ENCODE measurements at places on chromosomes 6 and 20.

DNA sequence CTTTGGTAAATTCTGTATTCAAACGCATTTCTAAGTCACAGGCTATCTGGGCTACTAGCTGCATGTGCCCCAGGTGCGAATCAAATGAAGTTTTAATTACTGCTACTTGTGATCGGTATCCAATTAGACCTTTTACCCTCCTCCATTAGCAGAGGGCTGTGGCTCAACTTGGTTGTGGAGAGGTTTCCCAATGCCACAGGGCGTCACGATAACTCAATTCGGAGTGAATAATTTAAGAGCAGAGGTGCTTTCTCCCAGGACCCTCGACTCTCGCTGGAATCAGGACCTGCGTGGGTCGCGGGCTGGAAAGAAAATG is 640 bp downstream of the SAYSD1 start:
- no peak for DNase-seq

DNA sequence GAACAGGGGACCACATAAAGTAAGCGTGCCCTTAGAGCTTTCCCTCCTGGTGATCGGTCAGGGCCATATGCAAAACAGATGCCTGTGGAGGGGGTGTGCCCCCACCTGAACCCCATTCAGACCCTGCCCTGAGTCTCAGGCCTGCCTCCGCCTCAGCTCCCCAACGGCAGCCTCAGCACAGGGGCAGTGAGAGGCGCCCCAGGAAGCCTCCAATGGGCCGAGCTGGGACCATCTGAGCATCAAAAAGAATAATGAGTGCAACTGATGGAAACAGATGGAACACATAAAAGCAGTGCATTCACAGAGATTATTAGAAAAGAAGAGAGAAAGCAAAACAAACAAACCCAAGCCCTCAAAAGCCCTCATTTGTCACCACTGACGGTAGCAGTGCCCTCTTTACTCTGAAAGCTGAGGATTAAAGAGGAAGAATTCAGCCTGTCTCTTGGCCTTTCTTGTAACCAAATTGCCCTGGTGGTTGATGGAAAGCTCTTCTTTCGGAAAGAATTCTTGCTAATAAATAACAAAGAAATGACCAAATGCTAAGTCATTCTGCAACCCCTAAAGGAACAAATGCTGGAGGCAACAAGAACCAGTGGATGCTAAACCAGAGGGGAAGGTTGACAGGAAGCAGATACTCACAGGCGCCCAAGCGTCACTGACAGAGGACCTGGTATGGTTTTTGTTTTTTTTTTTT is 6.8 kb downstream of the ADISSP start:
- no peak for DNase-seq

GRCh38 chr6:6851059-6851948 is 256.5 kb upstream of the RREB1 start:
- DNase-seq = no peak

- DNase-seq = no peak
These were observed 5.9 kb downstream of the NDUFAF5 start for GRCh38 chr20:13790708-13791107.

DNA sequence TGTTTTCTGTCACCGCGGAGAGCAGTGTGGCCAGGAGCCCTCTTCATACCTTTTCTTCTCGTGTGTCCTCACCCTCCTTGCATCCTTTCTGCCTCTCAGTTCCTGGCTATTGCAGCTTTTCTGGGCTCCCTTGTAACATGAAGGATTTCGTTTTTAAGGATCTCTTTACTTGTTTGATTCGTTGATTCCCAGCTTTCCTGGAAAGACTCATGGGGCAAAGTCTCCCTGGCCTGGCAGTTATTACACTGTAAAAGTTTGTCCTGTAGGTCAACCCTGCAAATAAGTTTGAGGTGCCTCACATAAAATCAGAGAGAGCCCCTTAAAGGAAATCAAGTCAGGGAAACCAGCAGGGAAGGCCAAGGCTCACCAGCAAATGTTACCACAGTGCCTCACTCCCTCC is 70.1 kb downstream of the ISM1 start:
- DNase-seq = no peak

GRCh38 chr6:93235775-93236174 is 183.6 kb downstream of the EPHA7 start:
- no peak for DNase-seq

DNA sequence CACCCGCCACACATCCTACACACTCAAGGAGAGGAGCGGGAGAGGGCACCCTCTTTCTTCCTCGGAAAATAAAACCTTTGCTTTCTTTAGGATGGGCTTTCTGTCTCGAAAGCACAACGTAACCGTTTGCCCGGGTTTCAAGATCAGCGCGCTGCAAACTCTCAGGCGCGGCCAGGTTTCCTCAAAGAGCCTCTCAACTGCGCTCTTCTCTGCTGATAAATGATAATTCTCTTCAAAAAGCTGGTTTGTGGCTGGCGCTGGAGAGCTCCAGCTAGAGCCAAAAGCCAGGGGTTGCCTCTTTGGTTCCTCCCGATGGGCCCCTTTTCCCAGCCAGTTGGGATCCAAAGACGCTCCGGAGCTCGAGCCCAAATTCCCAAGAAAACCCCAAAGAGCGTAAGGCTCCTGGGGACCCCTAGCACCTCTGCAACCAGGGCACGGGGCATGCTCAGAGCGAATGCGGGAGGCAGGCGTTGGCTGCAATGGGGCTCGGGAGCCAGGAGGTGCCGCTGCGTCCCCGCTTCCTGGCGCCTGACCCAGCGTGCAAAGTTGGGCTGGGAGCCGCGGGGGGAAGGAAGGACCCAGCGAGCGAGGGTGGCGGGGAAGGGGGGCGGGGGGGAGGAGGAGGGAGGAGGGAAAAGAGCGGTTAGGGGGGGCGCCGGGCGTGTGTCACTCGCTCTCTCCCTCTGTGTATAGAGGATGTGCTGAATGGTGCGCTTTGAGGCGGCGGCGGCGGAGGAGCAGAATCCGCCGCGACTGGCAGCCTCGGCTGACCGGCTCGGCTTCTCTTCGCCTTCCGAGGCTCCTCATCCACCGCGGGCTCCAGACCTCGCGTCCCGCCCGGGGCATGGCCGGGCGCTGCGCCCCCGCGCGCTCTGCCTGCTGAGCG is at the start of gene PLCB1:
Gene PLCB1, plus strand, starts transcription at position 669 of the 886 bp plus-strand sequence. CDS start 386 bp downstream, outside the sequence.
- DNase-seq = peak; percentile 60

GRCh38 chr6:141451511-141452353 is 681.0 kb upstream of the GJE1 start:
- no peak for DNase-seq

DNA sequence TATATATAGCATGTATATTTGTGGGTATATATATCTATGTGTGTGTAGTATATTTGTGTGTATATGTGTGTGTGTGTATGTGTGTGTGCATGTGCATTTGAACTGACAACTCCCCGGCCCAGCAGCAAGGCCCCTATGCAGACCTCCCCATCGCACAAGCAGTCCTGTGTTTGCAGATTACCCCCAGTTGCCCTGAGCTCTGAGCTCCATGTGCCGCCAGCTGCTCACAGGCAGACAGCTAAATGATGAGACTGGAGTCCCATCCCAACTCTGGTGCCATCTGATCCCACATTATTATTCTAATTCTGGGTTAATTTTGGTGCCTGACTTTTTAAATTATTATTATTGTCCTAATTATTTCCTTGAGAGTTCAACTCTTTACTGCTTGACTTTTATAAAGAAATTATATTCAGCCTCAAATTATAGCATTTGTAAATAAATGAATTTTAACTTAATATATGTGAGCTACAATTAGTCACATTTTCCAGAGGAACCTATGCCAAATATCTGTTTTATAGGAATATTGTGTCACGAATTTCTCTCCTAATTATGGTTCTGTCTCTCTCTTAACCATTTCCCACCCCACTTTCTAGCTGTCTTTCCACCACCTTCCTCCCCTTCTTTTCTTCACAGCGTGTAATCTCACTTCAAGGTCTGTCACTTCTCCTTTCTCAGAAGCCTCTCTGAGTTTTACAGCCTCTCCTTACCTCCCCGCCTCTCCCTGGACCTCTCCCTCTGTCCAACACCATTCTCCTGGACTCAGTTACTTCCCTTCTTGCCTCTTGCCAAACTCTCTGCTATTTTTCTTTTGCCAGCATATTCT is 90.6 kb upstream of the SYNDIG1 start:
- no peak for DNase-seq

DNA sequence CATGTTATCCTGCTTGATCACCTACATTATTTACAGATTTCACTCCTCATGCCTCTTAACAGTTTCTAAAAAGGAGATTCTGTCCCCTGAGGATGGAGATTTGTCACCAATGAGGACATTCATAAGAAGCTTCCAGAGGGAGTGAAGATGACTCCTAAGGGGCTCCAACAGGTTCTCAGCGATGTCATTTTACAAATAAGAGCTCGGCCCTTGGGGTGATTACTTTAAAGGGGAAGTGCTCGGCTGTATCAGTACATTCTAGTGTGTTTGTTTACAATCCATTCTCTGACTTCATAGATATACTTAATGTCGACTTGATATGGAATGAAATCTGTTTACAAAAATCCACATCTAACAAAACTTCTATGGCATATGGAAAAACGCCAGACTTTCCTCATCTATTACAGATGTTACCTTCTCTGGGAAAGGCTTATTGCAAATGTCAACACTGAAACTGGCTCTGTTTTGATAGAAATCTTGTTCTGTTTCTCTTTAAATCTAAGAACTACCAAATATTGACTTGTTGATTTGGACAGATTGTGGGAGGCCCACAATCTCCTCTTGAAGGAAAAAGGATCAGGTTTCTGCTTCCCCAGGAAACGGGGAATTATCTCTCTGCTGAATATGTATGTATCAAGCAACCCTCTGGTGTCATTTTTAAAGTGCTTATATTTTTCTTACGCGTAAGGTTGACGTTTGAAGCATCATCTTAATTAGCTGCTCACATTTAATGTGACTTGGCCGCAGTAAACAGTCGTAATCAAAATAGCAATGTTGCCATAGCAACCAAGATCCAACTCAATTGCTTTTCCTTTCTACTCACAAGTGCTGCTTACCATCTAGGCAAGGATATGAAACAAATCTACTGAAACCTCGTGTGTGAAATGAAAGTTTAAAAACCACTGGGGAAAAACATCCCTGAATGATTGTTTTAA is 95.7 kb downstream of the SHLD1 start:
- no peak for DNase-seq

- DNase-seq = no peak
These were observed 27.6 kb downstream of the PRND start for GRCh38 chr20:4749326-4749725.

- DNase-seq = no peak
These were observed 16.2 kb upstream of the C6orf118 start for GRCh38 chr6:165325609-165326008.

DNA sequence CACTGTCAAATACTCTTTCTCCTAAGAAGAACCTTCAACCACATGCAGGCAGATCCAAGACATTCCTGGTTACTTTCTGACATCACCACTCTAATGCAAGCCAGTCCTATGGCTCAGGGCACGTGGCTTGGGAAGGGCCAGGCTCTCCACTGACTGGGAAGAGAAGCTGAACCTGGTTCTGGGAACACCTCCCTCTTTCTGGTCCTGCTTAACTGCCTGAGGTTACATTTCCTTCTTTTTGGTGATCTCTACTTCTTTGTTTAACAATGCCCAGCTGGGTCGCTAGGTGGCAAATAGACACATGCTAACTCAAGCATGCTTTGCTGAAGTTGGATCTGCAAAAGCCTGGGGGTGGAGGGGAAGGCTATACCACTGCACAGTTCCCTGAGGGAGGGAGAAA is 249.8 kb downstream of the GMDS start:
- no peak for DNase-seq

GRCh38 chr20:3315136-3315535 is 76.1 kb upstream of the SLC4A11 start:
- no peak for DNase-seq

DNA sequence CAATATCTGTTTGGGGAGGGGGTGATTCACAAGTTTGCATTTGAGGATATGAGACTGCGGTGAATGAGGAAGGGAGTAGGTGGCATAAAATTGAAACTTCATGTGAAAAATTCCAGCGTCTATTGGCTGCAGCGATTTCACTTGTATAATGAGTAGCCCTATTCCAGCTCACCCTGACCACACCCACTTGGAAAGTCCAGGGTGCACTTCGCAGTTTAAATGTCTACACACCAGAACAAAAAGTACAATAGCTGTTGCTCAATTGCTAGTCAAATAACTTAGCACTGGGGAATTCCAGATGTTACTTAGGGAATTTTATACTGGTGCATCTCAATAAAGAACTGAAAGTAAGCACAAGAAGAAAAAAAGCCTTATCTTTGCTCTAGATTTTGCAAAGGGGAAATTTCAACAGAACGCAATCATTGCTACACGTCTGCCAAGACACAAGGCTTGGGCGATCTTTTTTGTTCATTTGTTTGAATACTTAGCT is 6.3 kb downstream of the TNFAIP3 start:
- DNase-seq = no peak

- DNase-seq = no peak
These were observed 9.8 kb downstream of the LYRM4 start for GRCh38 chr6:5250911-5251310.

DNA sequence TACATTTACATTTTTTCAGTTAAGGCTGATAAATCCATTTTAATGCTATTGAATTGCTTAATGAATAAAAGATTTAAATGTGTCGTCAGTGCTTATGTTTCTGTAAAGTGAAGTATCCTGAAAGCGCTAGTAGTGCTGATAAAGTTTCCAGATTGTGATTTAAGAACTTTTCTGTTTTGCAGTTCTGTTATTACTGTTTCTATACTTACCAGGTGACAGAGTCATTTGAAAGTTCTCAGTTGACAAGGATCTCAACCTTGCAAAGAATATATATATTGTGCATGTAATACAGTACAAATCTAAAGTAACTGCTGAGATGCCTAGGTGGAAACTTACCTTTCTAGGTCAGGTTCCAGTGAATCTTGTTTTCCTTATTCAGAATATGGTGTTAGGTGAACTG is 201.8 kb downstream of the ARID1B start:
- DNase-seq = no peak

- no peak for DNase-seq
These were observed 276.4 kb upstream of the MOCS1 start for GRCh38 chr6:40210628-40211056.

DNA sequence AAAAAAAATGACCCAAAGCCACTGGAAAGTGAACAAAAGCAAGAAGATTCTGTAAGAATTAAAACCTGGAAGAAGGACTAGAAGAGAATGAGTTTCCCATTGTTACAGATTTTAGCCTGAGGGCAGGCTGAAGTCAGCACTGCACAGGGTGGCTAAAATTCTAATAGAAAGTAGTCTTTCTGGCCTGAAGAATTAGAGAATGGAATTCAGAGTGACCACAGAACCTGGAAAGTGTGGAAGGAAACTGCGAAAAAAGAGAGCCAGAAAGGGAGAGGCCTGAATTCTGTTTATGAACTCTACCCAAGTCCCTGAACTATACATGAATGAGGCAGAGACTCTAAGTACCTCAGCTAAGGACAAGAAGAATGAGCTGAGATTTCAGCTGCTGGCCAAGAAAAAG is 38.9 kb upstream of the FILIP1 start:
- no peak for DNase-seq

GRCh38 chr20:2136275-2136674 is 34.6 kb downstream of the STK35 start:
- DNase-seq = no peak

DNA sequence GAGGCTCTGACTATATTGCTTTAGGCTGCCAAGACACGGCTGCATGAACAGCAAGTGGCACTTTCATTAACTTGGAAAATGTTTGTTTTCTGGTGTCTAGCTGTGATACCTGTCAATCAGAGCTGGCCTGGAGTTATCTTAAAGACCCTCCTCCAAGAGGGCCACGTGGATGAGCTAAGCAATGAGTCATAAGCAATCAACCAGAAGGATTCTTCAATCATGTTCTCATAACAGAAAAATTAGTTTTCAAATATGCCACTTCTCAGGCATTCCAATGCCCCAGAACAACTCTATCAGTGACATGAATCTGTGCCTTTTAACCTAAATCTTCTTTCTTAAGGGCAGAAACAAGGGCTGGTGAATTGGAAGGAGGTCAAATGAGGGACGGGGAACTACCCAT is 283.0 kb downstream of the HTR1B start:
- no peak for DNase-seq

- no peak for DNase-seq
These were observed 146.4 kb downstream of the ERMARD start for GRCh38 chr6:169897601-169898358.
